DMS153 (cell line): ENCODE measurements at places on chromosomes 12 and 14.
A peak's percentile ranks its signal among the peaks of the same experiment; 100 is the strongest.

- no peak for DNase-seq
These were observed 40.2 kb upstream of the CCDC196 start for GRCh38 chr14:66445936-66446335.

GRCh38 chr12:57129889-57130288 lies 1.6 kb downstream of the LRP1 start:
- no peak for DNase-seq

- DNase-seq = no peak
These were observed 27.3 kb downstream of the MTA1 start for GRCh38 chr14:105446971-105447370.

GRCh38 chr12:64400041-64400440 lies 4.2 kb upstream of the XPOT start:
- DNase-seq = no peak

- DNase-seq = no peak
These were observed 34.7 kb downstream of the TNFAIP2 start for GRCh38 chr14:103157969-103158368.

- no peak for DNase-seq
These were observed 49.3 kb downstream of the EGLN3 start for GRCh38 chr14:33901426-33902155.

GRCh38 chr14:87745507-87746118 lies 247.4 kb downstream of the GALC start:
- no peak for DNase-seq

GRCh38 chr12:75571204-75571603 lies 59.8 kb upstream of the KRR1 start:
- peak; percentile 41 for DNase-seq

DNA sequence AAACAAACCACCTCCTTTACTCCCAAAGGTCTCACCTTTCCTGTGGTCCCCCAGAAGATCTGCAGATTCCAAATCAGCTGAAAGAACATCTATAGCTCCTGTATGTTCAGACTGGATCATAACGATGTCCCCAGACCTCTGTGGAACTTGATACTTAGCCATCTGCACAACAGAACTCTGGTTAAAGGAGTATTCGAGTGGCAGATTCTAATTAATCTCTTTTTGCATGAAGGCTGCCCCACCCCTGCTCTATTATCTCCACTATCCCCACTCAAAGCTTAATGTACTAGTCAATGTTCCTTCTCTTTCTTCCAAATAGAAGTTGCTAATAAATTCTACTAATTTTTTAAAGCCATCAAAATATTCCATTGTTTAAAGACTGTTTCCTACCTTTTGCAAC lies 22.8 kb downstream of the GSTZ1 start:
- no peak for DNase-seq

- DNase-seq = no peak
These were observed 107.3 kb downstream of the CRADD start for GRCh38 chr12:93784339-93785086.

DNA sequence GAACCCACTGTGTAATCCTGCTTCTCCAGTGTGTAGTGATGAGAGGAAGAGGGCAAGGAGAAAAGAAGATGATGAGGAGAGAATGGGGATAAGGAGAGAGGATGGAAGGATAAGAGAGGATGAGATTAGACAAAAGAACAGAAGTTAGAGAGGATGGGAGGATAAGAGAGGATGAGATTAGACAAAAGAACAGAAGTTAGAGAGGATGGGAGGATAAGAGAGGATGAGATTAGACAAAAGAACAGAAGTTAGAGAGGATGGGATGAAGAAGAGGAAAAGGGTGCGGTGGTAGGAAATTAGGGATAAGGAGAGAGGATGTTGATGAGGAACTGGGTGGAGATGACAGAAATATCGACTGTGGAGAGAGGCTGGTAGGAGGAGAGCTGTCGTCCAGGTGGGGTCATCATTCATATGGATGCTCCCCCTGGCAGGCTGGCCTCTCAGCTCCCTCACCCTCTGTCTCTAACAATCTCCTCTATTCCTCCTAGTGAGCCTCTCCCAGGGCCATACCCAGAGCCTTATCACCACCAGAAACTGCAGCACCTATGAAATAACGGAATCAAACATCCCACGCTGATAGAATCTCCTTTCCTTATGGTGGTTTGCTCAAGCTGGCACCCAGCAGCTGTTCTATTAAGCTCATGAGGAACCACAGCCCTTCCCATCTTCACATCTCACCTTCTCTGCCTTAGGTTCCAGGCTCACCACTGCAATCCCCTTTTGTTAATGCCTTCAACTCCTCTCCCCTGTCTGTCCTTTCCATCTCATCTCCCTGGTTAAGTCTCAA lies 6.0 kb upstream of the CIROP start:
- no peak for DNase-seq

- DNase-seq = no peak
These were observed 90.6 kb downstream of the CIT start for GRCh38 chr12:119786539-119786938.

DNA sequence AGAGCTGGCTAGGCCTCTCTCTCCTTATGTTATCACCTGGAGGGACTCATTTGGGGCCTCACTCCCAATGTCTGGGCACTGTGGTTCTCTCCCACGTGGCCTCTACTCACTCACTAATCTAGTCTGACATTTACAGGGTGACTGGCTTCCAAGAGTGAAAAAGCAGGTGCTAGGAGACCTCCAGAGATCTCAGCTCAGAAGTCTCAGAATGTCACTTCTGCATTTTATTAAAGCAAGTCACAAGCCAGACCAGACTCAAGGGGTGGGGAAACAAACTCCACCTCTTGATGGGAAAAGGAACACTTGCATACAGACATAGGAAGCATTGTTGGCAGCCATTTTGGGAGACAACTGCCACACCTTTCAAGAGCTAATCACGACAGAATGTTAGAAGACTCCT lies 175.9 kb downstream of the MON2 start:
- no peak for DNase-seq

DNA sequence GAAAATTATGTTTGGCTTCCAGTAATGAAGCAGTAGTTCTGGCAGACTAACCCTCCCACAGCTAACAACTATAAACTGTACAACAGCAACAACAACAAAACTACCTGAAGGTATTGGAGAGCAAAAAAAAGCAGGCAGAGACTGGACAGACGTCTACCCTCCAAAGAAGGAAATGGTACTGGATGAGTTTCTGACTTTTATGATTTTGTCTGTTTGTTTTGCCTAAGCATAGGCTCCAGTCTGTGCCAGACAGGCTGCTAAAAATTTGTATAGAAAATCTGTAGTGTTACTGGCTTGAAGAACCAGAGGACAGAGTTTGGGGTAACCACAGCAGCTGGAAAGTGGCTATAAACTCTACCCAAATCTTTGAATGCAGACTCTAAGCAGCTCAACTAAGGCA lies 131.3 kb downstream of the SLC25A47 start:
- DNase-seq = no peak

- DNase-seq = no peak
These were observed 2.7 kb downstream of the PTHLH start for GRCh38 chr12:27969624-27970400.

DNA sequence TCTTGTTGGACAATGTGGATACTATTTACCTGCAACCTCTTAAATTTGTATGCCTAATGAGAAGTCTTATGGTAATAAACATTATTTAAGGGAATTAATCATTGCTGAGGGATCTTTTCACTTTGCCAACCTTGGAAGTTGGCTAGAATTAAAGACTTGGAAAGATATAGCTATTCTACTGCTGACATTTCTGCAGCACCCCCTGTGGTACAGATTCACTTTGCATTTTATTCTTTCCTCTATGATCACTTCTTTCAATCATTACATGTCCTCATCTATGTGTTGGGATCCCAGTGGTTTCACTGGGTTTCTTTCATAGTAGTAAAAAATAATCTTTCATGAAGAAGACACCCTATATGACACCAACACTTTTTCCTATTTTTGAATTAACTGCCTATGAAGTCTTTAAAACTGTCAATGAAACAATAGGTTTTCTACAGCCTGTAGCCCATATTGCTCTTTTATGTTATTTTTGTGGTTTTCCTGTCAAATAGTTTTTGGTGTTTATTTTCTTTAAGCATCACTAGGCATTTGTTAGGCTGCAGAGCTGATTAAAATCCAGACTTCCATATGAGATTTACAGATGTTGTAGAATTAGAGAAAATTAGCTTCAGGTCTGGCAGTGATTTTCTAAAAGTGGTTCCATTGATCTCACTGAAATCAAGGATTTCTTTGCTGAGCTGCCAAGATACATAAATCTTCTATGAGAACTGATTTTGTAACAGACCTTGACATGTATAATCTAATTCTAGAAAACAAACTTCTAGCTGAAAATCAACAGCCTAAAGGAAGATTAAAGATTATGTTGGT lies 256.1 kb downstream of the NAV3 start:
- DNase-seq = no peak

- no peak for DNase-seq
These were observed 4.7 kb upstream of the PSMA6 start for GRCh38 chr14:35287431-35288013.

- DNase-seq = no peak
These were observed 71.2 kb downstream of the SAMD4A start for GRCh38 chr14:54638135-54638446.

- no peak for DNase-seq
These were observed 25.0 kb downstream of the OTUB2 start for GRCh38 chr14:94051115-94051514.

- DNase-seq = no peak
These were observed 33.9 kb downstream of the SLC35F4 start for GRCh38 chr14:57831981-57832380.
